Activated CD4-positive, alpha-beta memory T cell treated with anti-CD3 and anti-CD28 coated beads, Interleukin-2, amount 10 ng/mL, durations not matched to agents 7 days and 5 days (primary cell): ENCODE measurements at places on chromosomes 6 and 20.

GRCh38 chr6:164322533-164322932 is 908.0 kb downstream of the QKI start:
- DNase-seq = no peak

- no peak for DNase-seq
These were observed 149.8 kb upstream of the AKAP12 start for GRCh38 chr6:151089978-151090377.

DNA sequence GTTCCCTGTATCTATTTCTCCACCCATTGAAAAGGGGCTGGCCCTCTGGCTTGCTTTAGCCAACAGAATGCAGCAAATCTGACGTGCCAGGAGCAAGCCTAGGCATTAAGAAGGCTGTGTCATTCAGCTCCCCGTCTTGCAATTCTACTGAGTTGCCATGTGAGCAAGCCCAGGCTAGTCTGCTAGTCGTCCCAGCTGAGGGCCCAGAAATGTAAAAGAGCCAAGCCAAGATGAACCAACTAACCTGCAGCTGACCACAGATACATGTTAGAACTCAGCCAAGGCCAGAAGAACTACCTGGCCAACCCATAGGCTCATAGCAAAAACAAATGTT is 30.1 kb downstream of the PREP start:
- DNase-seq = no peak

- DNase-seq = peak; percentile 39
These were observed 92.5 kb downstream of the TCP11 start for GRCh38 chr6:35048631-35049083.

GRCh38 chr6:21176197-21176596 is 417.4 kb upstream of the SOX4 start:
- DNase-seq = no peak

- DNase-seq = no peak
These were observed 43.7 kb upstream of the SMIM28 start for GRCh38 chr6:138334000-138334399.

DNA sequence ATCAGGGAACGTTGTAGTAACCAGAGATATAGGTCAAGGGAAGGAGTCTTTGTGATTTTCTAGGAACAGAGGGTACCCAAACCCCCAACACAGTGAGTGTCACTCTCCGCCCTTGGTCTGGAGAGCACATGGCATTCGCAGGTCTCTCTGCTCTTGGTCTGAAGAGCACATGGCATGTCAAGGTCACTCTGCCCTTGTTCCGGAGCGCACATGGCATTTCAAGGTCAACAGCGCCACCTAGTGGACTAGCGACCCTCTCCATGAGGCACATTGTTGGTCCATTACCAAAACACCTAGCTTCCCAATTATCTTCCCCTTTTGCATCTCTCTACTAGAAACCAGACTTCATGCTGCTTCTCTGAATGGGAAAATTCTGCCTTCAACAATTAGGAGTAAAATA is 260.0 kb downstream of the C6orf118 start:
- DNase-seq = peak; percentile 23

- no peak for DNase-seq
These were observed 35.1 kb downstream of the SNRNP48 start for GRCh38 chr6:7624796-7625710.

- no peak for DNase-seq
These were observed 184.5 kb upstream of the AGPAT4 start for GRCh38 chr6:161458201-161458951.

DNA sequence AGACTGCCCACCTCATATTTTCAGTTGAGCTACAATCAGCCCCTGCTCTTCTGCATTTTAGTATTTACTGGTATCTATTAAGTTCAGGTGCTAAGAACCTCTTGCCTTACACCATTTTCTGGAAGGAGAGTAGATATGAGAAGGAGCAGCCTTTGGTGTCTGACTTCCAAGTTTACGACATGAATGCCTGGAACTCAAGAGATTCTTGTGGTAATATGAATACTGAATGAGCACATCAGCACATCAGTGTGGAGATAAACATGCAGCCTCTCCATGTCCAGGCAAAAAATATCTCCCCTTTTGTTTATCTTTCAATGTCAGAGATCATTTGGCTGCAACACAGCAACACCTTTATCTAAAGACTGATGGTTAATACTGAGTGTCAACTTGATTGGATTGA is 65.8 kb upstream of the THEMIS start:
- no peak for DNase-seq

DNA sequence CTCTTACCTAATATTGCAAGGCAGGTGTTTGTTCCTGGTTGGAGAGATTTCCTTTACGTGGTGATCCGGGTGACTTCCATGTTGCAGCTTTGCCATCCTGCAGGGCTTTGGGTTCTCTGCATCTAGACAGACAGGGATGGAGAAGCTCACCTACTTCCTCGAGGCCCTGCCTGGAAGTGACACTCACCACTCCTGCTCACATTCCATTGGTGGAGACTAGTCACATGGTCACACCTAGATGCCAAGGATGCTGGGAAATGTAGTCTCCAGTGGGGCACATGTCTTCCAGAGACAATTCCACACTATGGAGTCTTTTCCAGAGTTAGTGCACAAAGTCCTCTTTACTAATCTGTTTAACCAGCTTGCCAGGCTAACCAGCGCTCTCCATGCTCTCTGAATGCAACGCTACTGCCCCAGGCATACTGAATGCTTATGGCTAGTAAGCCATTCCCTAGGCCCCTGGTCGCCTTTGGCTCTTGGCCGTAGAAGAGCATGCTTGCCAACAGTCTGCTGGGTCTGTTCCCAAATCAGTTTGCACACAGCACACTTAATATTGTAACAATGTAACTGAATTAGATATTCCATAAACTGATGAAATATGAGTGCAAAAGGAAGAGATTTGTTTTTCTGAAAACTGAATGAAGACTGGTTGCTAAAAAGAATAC is 6.7 kb upstream of the KCNK15 start:
- DNase-seq = peak; percentile 62

GRCh38 chr20:45910670-45911485 is 1.1 kb downstream of the PLTP start:
- peak; percentile 92 for DNase-seq

DNA sequence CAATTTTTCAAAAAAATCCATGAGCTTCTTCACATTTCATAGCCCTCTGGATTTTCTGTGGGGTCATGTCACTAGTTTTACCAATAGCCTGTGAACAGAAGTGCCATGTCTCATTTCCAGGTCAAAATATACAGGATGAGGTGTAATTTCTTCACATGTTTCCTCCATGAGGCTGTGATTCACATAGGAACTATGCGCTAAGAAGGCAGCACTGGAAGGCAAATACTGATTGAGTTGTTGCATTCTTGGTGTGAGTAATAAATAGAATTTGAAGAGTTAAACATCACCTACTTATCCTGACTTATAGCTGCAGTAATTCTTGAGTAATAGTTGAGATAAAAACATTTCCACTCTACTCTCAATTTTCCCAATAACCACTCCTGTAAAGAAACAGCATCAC is 442.3 kb downstream of the HAO1 start:
- DNase-seq = no peak

DNA sequence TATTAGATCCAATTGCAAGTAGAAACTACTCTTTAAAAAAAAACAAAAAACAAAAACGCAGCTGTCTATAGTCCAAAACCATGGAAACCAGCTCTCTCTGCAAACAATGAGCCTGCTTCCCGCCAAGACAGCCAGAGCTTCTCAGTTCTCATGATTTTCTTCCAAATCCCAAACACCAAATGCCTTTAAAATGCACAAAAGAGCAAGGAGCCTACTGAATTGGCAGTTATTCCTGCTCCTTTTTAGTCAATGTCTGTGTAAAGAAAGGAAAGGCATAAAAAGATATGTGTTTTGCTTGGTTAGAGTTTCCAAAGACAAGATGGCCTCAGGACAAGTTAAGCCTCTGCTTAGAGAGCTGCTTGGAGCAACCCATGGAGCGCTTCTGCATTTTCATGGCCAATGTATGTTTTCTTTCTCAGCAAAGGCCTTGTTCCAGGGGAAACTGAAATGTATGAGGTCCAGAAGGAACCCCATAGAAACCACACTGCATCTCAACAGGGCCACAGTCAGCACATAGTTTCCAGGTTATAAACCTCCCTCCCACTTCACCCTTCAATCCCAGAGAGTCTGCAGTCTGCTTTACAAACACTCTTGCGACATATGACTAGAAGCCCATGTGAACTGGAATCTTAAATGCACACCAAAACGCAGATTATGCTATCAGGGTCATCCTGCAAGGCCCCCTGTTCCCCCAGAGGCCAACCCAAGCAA is 209.3 kb upstream of the TAB2 start:
- DNase-seq = no peak

DNA sequence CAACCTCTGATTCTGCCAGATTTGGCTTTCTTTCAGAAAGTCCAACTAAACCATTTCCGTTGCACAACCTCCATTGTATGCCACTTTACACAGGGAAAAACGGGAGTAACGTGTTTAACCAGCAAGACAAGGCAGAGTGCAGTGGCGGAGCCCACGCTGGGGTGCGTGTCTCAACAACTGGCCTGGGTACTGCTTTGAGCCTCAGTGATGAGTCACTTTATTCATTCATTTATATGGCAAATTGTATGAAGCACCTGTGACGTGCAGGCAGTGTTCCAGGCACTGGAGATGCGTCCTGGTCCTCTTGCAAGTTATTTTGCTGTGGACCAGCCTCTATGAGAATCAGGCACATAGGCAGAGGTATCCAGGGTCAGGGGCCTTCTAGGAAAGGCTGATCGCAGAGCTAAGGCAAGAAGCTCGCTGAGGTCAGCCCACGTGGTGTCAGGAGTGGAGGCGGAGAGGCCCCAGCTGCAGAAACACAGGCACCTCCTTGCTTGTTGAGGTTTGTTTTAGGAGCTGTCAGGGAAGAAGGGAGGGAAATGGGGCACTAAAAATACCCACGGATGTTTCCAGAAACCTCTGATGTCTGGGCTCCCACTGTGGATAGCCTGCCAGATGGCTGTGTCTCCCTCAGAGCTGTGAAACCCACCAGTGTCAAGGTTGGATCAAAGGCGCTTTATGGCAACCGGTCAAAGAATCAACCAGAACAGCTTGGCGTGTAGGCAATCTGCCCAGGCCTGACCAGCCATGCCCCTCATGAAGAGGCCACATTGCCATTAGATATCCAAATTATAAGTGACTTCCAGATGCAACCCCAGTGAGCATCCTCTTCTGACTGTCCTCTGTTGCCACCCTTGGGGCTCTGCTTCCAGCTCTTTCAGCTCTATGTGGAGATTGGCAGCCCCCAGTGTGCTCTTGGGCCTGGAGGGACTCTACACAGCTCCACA is 157.2 kb downstream of the CD83 start:
- no peak for DNase-seq

DNA sequence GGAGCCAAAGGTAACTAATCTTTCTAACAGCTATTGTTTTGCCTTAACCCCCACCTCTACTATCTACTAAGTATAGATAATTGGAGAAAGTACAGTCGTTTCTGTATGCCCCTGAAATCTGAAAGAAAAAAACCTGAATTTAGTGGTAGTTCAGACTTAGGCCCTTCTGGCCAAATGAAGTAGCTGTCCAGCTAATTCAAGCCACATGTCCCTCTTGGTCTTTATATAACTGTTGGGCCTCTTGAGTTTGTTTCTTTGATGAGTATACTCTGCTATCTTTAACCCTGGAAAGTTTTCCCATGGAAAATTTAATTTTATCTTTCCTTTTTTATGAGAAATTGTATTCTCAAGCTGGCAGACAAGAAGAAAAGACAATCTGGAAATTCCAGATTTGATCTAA is 73.0 kb upstream of the FAM8A1 start:
- no peak for DNase-seq

DNA sequence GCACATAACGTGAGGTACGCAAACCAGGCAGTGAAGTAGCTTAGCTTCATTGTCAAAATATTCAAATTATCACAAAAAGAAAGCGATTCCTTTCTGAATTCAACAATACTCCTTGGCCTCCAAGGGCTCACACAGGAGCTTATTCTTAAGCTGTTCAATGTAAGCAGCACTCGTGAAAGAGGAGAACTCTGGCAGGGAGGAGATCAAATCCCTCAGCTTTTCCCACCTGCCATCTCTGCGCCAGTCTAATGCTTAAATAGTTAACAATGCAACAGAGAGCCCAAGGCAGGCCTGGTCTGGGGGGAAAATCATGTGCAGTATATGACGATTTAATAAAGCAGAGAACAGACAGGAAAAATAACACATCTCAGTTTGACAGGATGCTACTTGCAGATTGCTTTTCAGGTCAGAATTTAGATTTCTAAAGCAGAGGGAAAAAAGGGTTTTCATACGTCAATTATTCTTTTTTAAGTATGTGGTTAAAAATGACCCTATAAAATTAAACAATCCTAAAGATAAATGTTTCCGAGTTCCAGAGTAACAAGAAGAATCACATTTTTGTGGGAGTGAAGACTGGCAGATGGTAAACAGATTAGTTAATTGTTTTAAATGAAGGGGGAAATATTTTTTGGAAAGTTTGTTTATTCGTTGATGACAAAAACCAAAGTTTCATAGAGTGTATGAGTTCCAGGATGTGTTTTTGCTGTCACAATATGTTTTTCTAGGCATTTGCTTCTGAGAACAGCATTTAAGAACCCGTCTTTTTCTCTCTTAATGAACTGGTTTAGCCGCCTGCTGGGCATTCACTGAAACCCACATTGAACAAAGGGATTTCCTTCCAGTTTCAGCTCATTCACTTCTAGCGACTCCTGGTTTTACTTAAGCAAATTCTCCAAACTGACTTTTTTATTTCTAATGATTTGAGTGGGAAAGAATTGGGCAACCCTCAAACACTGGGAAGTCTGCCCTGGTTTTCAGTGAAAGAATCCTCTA is 45.9 kb downstream of the PLAGL1 start:
- DNase-seq = no peak

DNA sequence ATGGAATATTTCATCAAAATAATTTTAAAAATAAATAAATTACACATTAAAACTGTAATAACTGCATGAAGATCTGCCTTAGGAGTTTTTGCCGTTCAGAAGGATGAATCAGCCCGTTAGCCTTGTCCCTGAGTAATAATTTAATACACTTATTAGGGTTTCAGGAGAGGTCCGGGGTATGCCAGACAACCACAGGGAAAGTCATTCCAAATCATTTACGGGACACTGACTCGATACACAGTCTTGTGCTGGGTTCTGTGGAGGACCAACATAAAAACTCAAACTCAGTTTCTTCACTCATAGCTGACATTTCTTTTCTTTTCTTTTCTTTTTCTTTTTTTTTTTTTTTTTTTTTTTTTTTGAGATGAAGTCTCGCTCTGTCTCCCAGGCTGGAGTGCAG is 735 bp upstream of the LY6G6F start:
- DNase-seq = no peak

DNA sequence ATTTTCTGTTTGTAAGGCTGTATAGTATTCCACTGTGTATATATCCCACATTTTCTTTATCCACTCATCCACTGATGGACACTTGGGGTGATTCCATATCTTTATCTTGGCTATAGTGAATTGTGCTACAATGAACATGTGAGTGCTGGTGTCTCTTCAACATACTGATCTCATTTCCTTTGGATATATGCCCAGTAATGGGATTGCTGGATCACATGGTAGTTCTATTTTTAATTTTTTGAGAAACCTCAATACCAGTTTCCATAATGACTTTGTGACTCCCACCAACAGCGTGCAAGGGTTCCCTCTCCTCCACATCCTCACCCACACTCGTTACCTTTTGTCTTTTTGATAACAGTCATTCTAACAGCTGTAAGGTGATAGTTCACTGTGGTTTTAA is 166.0 kb downstream of the ARHGAP18 start:
- DNase-seq = no peak
